ENCODE measurements at places on chromosomes 5 and 9. TPM values are rescaled to one million over a fixed set of nuclear protein-coding genes. Genes with fewer than 3 reads are reported as not detected.

DNA sequence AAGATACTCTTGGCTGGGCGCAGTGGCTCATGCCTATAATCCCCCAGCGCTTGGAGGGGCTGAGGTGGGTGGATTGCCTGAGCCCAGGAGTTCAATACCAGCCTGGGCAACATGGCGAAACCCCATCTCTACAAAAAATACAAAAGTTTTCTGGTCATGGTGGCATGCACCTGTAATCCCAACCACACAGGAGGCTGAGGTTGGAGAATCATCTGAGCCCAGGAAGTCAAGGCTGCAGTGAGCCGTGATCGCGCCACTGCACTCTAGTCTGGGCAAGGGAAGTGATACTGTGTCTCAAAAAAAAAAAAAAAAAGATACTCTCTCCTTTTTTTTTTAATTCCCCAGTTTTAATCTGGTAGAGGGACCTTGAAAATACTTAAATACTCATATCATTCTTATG is 15.0 kb downstream of the ANKRD33B start:
- no peak for DNase-seq

DNA sequence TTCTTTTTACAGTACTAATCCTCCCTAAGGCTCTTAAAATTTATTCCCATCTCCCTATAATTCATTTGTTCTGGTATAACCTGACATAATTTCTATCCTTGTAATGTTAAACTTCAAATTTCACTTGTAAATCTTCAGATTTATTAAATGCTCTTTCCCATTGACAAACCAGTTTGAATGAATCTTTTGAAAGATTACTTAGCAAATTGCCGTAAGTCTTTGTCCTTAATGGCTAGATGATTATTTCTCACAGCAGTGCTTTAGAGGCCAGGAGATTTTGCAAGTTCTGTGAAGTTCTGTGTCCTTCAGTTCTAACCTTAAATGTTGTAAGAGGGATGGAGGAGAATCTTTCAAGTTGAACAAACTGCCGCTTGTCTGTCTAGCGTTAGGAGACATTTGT is 4.2 kb downstream of the SLC44A1 start:
- DNase-seq = no peak

DNA sequence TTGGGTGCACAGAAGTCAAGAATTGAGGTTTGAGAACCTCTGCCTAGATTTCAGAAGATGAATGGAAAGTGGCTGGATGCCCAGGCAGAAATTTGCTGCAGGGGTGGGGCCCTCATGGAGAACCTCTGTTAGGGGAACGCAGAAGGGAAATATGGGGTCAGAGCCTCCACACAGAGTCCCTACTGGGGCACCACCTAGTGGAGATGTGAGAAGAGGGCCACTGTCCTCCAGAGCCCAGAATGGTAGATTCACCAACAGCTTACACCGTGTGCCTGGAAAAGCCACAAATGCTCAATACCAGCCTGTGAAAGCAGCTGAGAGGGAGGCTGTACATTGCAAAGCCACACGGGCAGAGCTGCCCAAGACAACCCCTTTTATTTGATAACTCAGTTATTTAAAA is 383.5 kb downstream of the TLE4 start:
- no peak for DNase-seq

DNA sequence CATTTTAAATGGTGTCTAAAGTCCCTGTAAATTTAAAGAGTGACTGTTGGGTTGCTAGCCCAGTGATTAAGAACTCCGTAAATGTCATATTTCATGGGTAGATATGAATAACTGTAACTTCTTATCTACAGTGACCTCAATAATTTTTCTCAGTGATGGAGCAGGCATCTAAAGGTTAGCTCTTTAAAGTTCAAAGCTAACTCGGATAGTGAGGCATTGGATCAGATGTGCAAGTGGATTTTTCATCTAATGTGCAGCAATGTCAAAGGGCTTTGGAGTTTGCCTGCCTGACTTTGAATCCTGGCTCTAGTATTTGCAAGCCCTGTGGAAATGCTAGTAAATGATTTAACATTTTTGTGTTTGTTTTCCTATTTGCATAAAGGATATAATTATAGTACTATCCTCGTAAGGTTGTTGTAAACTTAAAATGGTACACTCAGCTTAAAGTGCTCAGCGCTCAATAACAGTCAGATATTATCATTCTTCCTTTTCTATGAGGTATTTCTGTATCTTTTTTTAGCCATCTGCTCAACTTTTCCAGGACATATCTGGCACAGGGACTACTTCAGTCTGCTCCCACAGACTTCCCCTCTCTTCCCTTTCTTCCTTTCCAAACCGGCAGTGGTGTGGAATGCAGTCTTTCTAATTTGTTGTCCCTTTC is 163.7 kb upstream of the ELL2 start:
- no peak for DNase-seq

Gene SOWAHA
- total RNA-seq = 0.22 TPM

Gene PCDHGC5
- total RNA-seq = 0.06 TPM
